Stimulated activated CD4-positive, alpha-beta T cell treated with anti-CD3 and anti-CD28 coated beads, Interleukin-2, amount 100 ng/mL, for 4 hours (primary cell): ENCODE measurements at places on chromosomes 6 and 20.

- no peak for DNase-seq
Measured at GRCh38 chr6:39221779-39222641, 7.3 kb downstream of the KCNK5 start.

GRCh38 chr20:745683-746301 lies 22.5 kb downstream of the SLC52A3 start:
- no peak for DNase-seq

DNA sequence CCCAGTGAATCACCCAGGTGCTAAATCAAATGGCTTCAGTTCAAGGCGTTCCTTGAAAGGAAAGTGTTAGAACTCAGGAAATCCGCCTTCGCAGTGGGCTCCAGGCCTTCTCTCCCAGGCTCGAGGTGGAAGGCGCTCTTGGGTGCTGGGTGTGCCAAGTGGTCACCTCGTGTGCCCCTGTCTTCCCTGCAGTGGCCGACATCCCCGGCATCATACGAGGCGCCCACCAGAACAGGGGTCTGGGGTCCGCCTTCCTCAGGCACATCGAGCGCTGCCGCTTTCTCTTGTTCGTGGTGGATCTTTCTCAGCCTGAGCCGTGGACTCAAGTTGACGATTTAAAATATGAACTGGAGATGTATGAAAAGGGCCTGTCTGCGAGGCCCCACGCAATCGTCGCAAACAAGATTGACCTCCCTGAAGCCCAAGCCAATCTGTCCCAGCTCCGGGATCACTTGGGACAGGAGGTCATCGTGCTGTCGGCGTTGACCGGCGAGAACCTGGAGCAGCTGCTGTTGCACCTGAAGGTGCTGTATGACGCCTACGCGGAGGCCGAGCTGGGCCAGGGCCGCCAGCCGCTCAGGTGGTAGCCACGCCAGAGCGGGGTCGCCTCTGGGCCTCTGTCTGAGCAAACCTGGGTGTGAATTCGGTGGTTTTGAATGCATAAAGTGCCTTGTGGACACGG lies 17.8 kb downstream of the MTG2 start:
- DNase-seq: no peak

GRCh38 chr6:32190054-32190851 lies at the start of gene PBX2:
TSS of gene PBX2 (minus strand) at chr6:32190202. CDS start at chr6:32189915, 287 bp downstream.
- peak; percentile 84 for DNase-seq

- no peak for DNase-seq
Measured at GRCh38 chr6:129135451-129135850, 252.5 kb downstream of the LAMA2 start.

DNA sequence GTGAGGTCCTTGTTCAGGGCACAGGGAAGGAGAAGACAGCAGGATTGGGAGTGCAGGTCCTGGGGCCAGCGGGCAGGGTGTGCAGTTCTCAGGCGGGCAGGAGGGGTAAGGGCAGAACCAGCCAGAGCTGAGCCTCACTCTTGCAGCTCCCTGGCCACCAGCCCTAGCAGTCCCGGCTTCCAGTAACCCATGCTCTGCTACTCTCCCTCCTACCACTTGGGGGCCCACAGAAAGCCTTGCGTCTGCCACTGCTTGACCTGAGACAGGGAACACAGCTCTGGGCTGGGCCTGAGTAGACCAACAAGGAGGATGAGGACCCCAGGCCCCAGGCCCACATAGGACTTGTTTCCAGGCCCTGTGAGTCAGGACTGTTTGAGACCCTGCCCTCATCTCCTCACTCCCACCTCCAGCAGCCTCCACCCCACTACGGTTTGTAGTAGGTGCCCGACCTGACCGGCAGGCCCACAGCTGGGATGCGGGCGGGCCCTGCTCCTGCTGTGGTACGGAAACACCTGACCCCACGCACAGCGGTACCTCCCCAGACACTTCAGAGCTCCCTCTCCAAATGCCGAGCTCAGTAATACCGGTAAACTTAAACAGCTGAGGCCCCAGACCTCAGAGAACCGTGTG lies 39.2 kb downstream of the KCNK5 start:
- DNase-seq: no peak
